Immature natural killer cell (primary cell): ENCODE measurements at places on chromosomes 1 and 21. TPM values are rescaled to one million over a fixed set of nuclear protein-coding genes. Genes with fewer than 3 reads are reported as not detected.

Gene ZYG11A
- not detected for polyA plus RNA-seq

Gene DPYD
- 23.0 TPM for polyA plus RNA-seq

Gene USF1
- 12.2 TPM for polyA plus RNA-seq

Gene LCE1E
- polyA plus RNA-seq = not detected

Gene ACAP3
- polyA plus RNA-seq = 4.6 TPM

Gene CRNN
- polyA plus RNA-seq = not detected

Gene LIN28A
- polyA plus RNA-seq = not detected

Gene CITED4
- 2.1 TPM for polyA plus RNA-seq

Gene HES3
- not detected for polyA plus RNA-seq

Gene S100A7
- not detected for polyA plus RNA-seq

Gene TFF3
- not detected for polyA plus RNA-seq

DNA sequence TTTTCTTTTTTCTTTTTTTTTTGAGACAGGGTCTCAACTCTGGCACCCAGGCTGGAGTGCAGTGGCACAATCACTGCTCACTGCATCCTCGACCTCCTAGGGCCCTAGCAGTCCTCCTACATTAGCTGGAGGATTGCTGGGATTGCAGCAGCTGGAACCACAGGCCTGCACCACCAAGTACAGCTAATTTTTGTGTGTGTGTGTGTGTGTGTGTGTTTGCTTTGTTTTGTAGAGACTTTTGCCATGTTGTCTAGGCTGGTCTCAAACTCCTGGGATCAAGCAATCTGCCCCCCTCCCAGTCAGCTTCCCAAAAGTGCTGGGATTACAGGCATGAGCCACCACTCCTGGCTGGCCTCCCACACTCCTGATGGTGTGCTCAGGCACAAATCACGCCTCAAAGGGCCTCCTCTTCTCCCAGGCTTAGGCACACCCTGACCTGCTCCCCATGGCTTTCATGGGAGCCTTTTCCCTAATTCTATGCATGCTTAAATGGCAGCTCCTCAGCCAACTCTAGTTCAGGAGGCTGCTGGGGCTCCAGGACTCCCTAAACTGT is 9.4 kb downstream of the FAM229A start:
- no peak for DNase-seq

DNA sequence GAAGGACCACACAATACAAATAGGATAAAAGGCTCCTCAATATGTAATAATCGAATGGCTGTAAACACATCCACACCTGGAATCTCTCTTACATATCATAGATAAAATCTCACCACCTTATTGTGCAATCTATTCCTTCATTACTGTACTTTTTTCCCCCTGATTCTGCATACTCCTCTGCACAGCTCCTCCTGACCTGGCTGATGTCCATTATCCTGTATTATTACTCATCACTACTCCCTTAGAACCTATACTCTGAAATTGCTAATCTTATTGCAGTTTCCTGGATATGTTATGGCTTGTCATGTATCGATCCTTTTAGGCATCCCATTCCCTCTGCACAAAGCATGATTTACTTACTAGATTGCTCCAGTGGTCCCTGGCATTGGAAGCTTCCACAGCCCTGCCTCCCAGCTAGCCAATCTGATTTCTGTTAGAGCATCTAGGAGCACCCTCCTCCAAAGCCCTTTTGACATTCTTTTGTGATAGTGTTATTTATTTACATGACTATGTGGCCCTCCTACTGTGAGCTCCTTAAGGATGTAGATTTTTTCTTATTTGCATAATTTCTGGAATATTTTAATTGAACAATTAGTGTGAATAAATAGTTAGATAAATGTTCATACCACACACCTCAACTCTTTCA is 24.2 kb upstream of the PHGDH start:
- no peak for DNase-seq

- DNase-seq = no peak
Observed at GRCh38 chr1:167150492-167150833, 56.6 kb downstream of the STYXL2 start.

DNA sequence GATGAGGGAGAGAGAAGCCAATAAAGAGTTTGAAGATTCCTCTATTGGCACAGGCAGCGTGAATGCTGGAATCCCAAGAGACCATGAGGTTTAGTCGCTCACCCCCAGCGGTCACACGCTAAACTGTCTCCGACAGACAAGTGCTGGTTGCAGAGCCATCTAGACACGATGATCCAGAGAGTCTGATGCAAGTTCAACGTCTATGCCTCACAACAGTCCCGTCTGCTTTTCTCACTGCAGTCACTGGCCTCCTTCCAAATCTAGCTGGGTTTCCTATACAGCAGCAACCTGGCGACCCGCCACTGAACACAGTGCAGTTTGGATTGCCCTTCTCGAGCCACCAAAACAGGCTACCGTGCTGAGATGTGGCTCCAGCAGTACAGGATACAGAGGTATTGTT is 98.6 kb upstream of the KRTAP19-8 start:
- DNase-seq = no peak

DNA sequence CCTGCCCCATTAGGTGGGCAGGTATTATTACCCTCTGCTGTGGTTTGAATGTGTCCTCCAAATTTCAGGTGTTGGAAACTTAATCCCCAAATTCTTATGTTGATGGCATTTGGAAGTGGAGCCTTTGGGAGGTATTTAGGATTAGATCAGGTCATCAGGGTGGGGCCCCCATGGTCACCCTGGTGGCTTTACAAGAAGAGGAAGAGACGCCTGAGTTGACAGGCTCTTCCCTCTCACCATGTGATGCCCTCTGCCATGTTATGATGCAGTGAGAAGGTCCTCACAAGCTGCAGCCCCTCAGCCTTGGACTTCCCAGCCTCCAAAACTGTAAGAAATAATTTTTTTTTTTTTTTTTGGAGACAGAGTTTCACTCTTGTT is 8.8 kb upstream of the THEMIS2 start:
- no peak for DNase-seq

DNA sequence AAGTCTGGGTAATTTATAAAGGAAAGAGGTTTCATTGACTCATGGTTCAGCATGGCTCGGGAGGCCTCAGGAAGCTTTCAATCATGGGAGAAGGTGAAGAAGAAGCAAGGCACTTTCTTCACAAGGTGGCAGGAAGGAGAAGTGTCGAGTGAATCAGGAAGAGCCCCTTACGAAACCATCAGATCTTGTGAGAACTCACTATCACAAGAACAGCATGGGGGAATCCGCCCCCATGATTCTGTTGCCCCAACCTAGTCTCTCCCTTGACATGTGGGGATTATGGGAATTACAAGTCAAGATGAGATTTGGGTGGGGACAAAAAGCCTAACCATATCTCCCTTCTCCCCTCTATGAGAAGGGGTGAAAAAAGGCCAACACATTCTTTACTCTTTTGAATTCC is 11.2 kb upstream of the IVNS1ABP start:
- no peak for DNase-seq

DNA sequence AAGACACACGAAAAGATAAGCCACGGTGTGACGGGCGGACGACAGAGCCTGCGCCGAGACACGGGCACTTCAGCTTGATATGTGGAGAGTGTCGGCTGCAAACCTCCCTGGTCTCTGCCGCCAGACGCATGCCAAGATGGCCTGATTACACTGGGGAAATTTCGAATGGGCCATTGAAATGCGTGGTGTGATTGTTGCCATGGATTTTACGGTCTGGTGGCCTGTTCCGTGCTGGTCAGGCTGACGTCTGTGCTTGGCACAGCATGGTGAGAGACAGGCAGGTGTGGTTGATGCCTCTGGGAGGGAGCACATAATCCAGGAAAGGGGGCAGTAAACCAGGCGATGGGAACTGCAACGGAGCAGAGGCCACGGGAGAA is 105.6 kb upstream of the TMPRSS2 start:
- no peak for DNase-seq

- DNase-seq = no peak
Observed at GRCh38 chr1:20507248-20507563, 745 bp downstream of the MUL1 start.

- no peak for DNase-seq
Observed at GRCh38 chr1:234862944-234863515, 253.1 kb upstream of the IRF2BP2 start.

- peak; percentile 97 for DNase-seq
Observed at GRCh38 chr1:114346480-114347029, 164.4 kb downstream of the TRIM33 start.

GRCh38 chr1:204990059-204990664 is 52.9 kb upstream of the CNTN2 start:
- DNase-seq = no peak

- DNase-seq = no peak
Observed at GRCh38 chr1:42419126-42419821, 36.5 kb downstream of the ZMYND12 start.

GRCh38 chr21:28272272-28272992 is 720.2 kb downstream of the LTN1 start:
- no peak for DNase-seq

- DNase-seq = no peak
Observed at GRCh38 chr1:160538985-160539651, 16.1 kb upstream of the SLAMF6 start.

DNA sequence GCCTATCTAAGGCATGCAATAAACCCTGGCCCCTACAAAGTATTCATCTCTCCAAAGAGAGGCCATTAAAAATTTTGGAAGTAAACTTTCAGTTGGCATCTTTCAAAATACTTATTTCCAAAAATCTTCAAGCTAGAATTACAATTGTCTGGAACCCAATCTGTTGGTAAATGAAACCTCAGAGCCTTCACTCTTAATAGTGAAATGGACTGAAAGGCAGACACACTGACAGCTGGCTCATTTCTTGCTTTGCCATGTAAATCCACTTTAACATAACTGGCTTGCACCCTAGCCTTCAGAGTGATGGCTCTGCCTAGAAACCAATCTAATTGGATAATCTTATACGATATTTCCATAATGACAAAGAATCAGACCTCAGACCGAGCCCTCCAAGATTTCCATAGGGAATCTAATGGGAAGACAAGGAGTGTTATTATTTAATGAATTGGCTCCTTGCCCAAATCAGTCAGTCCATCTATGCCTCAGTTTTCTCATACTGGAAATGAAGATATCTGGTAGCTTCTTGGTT is 9.2 kb upstream of the PALMD start:
- DNase-seq = no peak

DNA sequence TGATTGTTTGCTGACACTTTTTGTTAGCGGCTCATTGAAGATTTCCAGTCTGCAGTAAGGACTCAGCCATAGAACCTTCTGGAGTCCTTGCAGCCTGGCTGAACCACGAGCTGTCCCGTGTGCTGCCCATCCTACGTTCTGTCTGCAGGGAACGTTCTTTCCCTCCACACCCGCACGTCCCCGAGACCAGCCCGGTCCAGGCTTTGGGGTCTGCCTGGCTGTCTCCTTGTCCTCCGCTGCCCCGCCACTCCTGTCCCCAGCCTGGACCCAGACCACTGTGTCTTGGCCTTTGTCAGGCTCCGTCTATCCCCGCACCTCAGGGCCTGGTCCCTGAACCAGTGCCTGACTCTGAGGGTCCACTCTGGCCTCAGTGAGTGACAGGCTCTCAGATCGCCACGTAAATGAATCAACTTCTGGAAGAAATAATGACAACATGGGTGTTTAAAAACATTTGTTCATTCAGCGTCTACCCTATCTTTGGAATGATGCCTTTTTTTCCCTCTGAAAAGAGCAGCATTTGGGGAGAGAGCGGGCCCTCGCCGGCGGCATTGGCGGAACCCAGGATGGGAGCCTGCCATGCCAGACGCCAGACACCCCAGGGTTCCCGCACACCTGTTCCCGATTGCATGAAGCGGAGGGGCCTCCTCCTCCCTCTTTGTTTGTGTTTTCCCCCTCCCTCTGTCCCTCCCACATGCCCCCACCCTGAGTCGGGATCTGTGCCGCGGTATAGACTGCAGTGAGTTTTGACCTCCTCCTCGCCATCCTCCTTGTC is 43.9 kb upstream of the C1orf174 start:
- DNase-seq = no peak

GRCh38 chr1:9822897-9823692 is 670 bp downstream of the CLSTN1 start:
- DNase-seq = peak; percentile 23

DNA sequence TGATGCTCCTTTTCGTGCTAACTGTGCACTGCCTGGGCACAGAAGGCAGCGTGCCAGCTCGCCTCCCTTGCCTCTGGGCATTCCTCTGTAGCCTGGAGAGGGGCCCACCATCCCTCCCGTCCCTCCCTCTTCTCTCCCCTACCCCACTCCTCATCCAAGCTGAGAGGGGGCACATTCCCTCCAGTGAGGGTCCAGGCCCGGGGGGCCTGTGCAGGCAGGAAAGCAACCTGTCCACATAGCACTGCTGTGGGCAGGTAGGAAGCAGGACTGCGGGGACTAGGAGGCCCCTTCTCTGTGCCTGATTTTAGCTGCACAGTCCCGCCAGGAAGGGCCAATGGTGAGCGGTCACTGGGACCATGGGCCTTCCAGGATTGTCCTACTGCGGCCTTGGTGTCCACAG is 10.3 kb upstream of the PKNOX1 start:
- DNase-seq = no peak

GRCh38 chr1:175307160-175307559 is 114.6 kb upstream of the KIAA0040 start:
- no peak for DNase-seq
